ENCODE measurements at places on chromosomes 13 and 19. TPM values are rescaled to one million over a fixed set of nuclear protein-coding genes. Genes with fewer than 3 reads are reported as not detected.

DNA sequence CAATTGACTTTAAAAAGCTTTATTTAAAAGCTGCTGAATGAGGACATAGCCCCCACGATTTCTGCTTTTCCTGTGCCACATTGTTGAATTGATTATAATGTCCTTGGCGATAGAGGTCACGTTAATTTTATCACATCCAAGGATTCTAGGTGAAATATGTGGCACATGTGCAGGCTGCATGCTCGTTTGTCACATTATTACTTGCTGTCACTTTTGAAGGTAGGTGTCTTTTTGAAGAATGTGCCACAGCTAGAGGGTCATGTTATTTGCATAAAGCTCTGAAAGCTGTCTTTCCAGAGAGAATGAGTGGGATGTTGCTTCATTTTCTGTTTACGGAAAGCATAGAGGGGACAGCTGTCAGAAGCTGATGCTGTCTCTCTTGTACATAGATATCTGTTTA, 927.6 kb upstream of the ATXN8OS start:
- no peak for DNase-seq
- H3K36me3 ChIP-seq: no peaks in the 10 kb centered on the region
- H3K4me1 ChIP-seq: no peaks in the 10 kb centered on the region
- H3K4me3 ChIP-seq: no peak overlapping the region
- no peak overlapping the region for H3K27ac ChIP-seq
- H3K27me3 ChIP-seq: no peaks in the 10 kb centered on the region

- DNase-seq: no peak
- no peak overlapping the region for H3K27ac ChIP-seq
- no peak overlapping the region for H3K4me3 ChIP-seq
- peaks cover 11% of the 10 kb centered on the region for H3K36me3 ChIP-seq
These were observed 12.2 kb downstream of the WIZ start for GRCh38 chr19:15437355-15438123.

- H3K4me3 ChIP-seq: no peak overlapping the region
- DNase-seq: no peak
- H3K36me3 ChIP-seq: peaks cover 72% of the 10 kb centered on the region
- H3K27ac ChIP-seq: peak overlapping the region; percentile 97
These were observed 28.6 kb upstream of the NANOS3 start for GRCh38 chr19:13848340-13848677.

GRCh38 chr19:29610574-29611271, 4.6 kb downstream of the POP4 start:
- H3K36me3 ChIP-seq: peaks cover 22% of the 10 kb centered on the region
- no peaks in the 10 kb centered on the region for H3K27me3 ChIP-seq
- no peak overlapping the region for H3K27ac ChIP-seq
- no peak overlapping the region for H3K4me3 ChIP-seq
- no peaks in the 10 kb centered on the region for H3K4me1 ChIP-seq

- H3K4me3 ChIP-seq: no peak overlapping the region
- no peak overlapping the region for H3K27ac ChIP-seq
- no peaks in the 10 kb centered on the region for H3K27me3 ChIP-seq
- no peaks in the 10 kb centered on the region for H3K4me1 ChIP-seq
- no peak for DNase-seq
- no peaks in the 10 kb centered on the region for H3K36me3 ChIP-seq
These were observed 440.4 kb downstream of the COG6 start for GRCh38 chr13:40095695-40096356.

DNA sequence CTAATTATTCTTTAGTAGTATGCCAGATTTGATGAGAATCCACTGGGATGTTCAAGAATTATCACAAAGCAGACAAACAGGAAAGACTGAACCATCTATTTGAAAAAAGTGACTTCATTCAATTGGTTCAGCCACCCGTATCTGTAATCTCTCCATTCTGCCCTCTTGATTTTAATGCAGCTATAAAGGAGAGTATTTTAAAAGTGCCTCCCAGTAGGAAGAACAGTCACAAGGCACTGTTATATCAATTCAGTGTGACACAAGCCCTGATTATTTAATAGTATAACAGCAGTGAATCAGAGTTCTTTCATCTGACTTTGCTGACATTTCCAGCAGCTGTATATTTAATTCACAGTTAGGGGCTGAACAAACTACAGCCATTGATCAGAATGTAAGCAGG, 77.3 kb upstream of the SLAIN1 start:
- DNase-seq: no peak
- H3K27me3 ChIP-seq: no peaks in the 10 kb centered on the region
- H3K36me3 ChIP-seq: no peaks in the 10 kb centered on the region
- H3K27ac ChIP-seq: no peak overlapping the region
- H3K4me3 ChIP-seq: no peak overlapping the region
- H3K4me1 ChIP-seq: no peaks in the 10 kb centered on the region

DNA sequence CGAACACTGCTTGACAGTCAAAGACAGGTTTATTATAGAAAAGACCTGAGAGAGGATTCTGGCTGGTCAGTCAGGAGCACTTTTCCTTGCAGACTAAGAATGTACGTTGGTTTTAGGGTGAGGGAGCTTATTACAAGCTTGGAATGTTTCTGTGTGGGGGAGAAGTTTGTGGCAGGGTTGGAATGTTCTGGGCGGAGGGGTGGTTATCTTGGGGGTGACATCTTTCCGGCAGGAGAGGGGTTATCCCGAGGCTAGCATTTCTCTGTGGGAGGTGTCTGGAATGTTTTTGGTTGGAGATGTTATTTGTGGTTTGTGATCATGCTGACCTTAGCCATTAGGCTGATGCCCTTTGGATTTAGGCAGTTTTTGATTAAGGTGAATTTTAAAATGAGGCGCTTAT, 61.8 kb downstream of the ZNF136 start:
- H3K4me3 ChIP-seq: no peak overlapping the region
- DNase-seq: no peak
- no peaks in the 10 kb centered on the region for H3K4me1 ChIP-seq
- no peak overlapping the region for H3K27ac ChIP-seq
- no peaks in the 10 kb centered on the region for H3K36me3 ChIP-seq

DNA sequence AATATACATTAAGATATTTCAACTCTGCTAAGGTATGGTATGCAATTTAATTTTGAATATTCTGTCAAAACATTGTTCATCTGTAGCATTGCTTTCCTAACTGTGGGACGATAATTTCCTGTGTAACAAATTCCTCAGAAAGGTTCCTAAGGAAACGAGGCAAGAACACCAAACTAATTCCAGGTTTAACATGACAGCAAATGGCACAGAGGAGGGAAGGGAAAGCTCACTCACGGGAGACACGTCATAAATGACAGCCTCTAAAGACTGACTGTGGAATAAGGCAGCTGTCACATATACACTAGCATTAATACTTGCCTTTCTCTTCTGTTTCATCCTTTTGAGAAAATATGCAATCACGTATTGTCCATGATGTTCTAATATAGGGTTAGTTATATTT, 380.6 kb downstream of the LIG4 start:
- H3K27me3 ChIP-seq: no peaks in the 10 kb centered on the region
- peak overlapping the region; percentile 72 for H3K27ac ChIP-seq
- no peaks in the 10 kb centered on the region for H3K36me3 ChIP-seq
- DNase-seq: no peak
- peaks cover 10% of the 10 kb centered on the region for H3K4me1 ChIP-seq
- H3K4me3 ChIP-seq: peak overlapping the region; percentile 60

DNA sequence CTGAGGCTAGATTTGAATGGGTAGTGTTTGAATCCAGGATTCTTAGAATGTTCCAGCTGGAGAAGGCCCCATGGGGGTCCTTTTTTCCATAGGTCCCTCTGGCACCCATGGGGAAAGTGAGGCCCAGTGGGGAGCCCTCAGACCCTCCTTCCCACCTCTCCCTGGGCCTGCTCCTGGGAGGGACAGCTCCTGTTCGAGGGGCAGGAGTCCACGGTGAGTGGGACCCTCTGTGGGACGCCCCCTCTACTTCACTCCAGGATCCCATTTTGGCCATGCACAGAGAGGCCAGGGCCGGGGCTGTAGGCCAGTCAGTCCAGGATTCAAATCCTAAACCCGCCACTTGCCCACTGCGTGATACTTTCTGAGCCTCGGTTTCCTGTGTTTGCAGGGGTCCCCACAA, 7.6 kb downstream of the MEF2B start:
- no peaks in the 10 kb centered on the region for H3K27me3 ChIP-seq
- H3K4me3 ChIP-seq: no peak overlapping the region
- H3K4me1 ChIP-seq: no peaks in the 10 kb centered on the region
- H3K36me3 ChIP-seq: peaks cover 5% of the 10 kb centered on the region
- H3K27ac ChIP-seq: no peak overlapping the region

DNA sequence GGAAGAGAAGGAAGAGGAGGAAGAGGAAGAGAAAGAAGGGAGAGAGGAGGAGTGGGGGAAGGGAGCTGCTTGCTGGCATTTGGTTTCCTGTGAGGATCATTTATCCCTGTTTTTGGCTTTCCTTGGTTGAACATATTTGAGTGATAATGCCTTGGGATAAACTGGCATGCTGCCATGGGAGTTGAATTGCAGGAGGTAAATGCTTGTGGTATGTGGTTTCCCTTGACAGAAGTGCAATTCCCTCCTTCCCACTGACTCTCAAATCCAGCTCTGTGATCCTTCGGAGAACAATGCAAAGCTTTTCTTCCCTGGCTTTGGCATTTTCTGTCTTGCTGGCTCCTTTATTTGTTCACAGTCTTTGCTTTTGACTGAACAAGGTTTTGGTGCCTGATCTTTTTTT, 27.2 kb upstream of the CBY2 start:
- no peaks in the 10 kb centered on the region for H3K4me1 ChIP-seq
- H3K4me3 ChIP-seq: no peak overlapping the region
- DNase-seq: no peak

- no peak overlapping the region for H3K27ac ChIP-seq
- H3K27me3 ChIP-seq: peaks cover 27% of the 10 kb centered on the region
- peak overlapping the region; percentile 71 for H3K4me3 ChIP-seq
- peaks cover 7% of the 10 kb centered on the region for H3K36me3 ChIP-seq
- no peaks in the 10 kb centered on the region for H3K4me1 ChIP-seq
- no peak for DNase-seq
These were observed 518 bp downstream of the FLT3LG start for GRCh38 chr19:49474542-49474924.

- no peak overlapping the region for H3K4me3 ChIP-seq
- no peaks in the 10 kb centered on the region for H3K4me1 ChIP-seq
These were observed 53.4 kb upstream of the AKAP11 start for GRCh38 chr13:42218576-42218975.

DNA sequence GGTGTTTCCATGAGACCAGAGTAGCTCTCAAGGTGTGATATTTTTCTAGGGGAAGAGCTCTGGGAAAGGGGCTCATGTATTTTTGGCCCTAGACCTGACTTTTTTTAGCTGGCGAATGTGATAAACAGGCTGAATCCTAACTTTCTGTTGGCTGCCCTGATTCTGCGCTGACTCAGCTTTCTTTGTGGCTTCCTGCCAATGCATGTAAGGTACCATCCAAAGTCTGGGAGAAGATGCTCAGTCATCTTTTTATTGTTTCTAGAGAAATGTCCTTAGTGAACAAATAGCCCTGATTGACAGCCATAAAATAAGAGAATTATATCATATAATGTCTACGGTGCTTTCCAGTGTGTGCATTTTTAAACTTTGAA, 113.6 kb upstream of the MBNL2 start:
- H3K4me3 ChIP-seq: no peak overlapping the region
- H3K27me3 ChIP-seq: no peaks in the 10 kb centered on the region
- H3K27ac ChIP-seq: no peak overlapping the region
- peaks cover 38% of the 10 kb centered on the region for H3K4me1 ChIP-seq
- no peaks in the 10 kb centered on the region for H3K36me3 ChIP-seq

DNA sequence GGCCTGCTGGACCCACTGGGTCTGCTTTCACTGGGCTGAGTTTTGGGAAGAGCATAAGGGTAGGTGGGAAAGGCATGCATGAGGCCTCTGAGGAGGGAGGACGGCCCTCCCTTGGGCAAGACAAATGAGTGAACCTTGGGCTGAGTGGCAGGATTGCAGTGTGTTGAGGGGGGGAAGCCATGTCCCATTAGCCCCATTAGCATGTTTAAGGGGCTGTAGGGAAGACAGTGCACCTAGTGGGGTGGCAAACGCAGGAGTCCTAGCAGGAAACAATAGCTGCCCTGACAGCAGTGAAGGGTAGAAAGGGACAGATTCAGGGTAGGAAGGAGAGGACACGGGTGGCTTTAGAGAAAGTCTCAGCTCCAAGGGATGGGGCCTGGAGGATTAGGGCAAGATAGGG, 3.1 kb upstream of the ZBTB45 start:
- H3K4me1 ChIP-seq: peaks cover 23% of the 10 kb centered on the region
- H3K27me3 ChIP-seq: no peaks in the 10 kb centered on the region
- no peak overlapping the region for H3K4me3 ChIP-seq

DNA sequence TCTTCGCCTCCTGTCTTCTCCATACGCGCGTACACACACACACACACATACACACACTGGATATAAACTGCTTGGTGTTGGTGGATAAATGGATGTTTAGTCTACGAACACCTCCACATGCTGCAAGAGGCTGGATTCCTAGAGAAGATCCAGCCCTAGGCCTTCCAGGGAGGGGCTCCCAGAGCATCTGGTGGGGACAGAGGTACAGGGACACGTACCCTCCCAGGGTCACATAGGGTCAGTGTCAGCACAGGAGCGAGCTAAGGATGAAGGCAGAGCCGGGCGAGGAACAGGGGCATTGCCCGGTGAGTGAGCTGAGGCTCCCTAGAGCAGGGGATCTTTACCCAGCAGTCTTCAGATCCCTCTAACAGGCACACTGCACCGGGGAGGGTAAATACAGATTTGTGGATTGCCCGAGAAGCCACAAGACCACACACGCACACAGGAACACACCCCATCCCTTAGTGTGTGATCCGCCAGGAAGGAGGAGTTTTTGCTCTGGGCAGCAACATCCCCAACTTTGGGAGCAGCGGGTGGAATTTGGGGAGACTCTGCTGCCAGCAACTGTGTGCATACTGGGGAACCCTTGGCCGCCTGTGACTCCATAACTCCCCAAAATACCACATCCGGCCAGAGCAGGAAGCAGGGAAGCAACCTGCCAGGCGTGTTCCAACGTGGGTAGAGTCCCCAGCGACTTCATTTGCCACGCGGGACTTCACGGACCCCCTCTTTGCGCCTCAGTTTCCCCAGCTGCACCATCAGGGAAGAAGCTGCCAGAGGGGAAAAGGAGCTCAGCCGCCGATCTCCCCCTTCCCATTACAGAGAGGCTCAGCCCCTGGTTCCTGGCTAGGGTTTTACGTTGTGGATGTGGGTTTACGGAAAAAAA, 5.8 kb upstream of the TLE2 start:
- H3K4me3 ChIP-seq: peak overlapping the region; percentile 72
- peaks cover 30% of the 10 kb centered on the region for H3K36me3 ChIP-seq
- DNase-seq: no peak
- H3K27ac ChIP-seq: peak overlapping the region; percentile 98
- H3K27me3 ChIP-seq: peaks cover 52% of the 10 kb centered on the region

GRCh38 chr19:17687857-17688784, at the start of gene UNC13A:
Gene UNC13A, minus strand, starts transcription at chr19:17688354. Its CDS starts 155 bp downstream, at chr19:17688199.
- DNase-seq: peak; percentile 67
- H3K4me1 ChIP-seq: peaks cover 17% of the 10 kb centered on the region
- no peak within 1 kb of the TSS for H3K27ac ChIP-seq

Gene TNFSF9
- total RNA-seq: 1.6 TPM

Gene FTL
- 1,979 TPM for total RNA-seq

Gene CLDND2
- total RNA-seq: 1.2 TPM

Gene APOC1
- 4.7 TPM for total RNA-seq

Gene PEX11G
- 1.3 TPM for total RNA-seq

Gene CNFN
- 1.6 TPM for total RNA-seq

Gene TMEM86B
- 14.7 TPM for total RNA-seq
